ENCODE measurements at places on chromosomes 3 and 15.

GRCh38 chr3:167861649-167862048, 126.1 kb downstream of the SERPINI1 start:
- DNase-seq, result no peak

DNA sequence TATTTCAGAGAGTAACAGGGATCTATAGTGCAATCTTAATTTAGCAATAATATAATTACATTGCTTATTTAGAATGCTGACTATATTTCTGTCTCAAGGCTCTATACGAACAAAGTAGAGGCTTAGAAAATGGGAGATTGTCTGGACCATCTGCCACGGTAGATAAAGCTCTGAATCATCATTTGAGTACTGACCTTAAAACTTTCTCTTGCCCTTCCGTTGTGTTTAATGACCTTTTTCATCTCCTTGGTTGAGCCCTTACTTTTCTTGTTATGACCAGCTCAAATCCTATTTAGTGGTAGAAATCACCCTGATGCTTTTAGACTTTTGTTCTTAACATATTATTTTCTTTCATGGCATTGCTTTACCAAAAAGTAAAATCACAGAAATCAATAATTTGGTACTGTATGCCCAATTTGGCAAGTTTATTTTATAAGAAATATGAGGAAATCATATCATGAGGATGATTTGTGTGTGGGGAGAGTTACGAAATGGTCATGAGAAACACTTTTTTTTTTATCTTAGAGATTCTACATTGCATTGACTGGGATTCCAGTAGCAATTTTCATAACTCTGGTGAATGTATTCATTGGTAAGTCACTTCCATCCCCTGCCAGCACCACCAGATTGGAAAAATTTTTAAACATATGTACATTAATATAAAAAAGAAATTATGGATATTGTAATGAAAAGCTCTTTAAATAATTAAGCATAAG, 11.0 kb downstream of the NDUFB5 start:
- DNase-seq, result no peak

GRCh38 chr3:158864492-158864891, 62.6 kb downstream of the MFSD1 start:
- DNase-seq, result no peak

DNA sequence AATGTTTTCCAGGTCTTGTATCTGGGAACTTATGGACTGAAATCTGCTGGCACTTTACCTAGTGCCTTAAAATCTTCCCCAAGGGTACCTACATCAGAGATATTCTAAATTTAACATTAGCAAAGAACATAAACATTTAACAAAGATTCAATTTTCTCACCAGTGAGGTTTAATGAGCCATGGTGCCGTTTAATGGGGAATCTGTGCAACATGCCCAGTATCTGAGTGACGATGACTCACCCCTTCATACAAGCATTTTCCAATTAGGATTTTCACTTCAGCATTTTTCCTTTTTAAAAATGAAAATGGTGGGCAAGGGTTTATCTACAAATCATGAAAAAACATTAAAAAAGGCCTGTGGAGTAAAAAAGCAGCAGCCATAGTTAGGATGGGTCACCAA, 189.4 kb downstream of the SLC9A9 start:
- DNase-seq, result no peak

DNA sequence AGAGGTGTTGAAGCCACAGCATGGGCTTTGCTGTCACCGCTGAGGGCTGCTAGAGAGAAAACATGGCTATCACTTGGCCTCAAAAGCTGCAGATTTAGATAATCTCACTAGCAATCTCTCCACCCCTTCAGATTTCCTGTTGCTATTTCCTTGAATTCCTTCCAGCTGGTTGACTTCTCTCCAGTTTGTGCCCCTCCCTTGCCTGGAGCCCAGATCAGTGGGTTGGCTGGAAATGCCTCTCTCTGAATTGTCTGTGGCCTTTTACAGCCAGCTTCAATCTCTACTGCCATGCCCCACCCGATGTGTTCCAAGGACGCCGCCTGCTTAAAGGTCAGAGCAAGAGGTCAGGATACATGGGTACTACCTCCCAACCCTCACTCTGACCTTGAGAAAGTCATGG, 294.1 kb downstream of the NTRK3 start:
- DNase-seq, result no peak

GRCh38 chr3:120506828-120507774, 56.3 kb upstream of the FSTL1 start:
- peak; percentile 4 for DNase-seq

DNA sequence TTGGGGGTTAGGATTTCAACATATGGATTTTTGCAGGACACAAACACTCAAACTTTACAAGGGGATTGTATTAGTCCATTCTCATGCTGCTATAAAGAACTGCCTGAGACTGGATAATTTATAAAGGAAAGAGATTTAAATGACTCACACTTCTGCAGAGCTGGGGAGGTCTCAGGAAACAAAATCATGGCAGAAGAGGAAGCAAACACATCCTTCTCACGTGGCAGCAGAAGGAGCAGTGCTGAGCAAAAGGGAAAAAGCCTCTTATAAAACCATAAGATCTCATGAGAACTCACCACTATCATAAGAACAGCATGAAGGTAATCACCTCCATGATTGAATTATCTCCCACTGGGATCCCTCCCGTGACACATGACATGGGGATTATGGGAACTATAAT, 1183.1 kb downstream of the ZPLD1 start:
- DNase-seq, result no peak

DNA sequence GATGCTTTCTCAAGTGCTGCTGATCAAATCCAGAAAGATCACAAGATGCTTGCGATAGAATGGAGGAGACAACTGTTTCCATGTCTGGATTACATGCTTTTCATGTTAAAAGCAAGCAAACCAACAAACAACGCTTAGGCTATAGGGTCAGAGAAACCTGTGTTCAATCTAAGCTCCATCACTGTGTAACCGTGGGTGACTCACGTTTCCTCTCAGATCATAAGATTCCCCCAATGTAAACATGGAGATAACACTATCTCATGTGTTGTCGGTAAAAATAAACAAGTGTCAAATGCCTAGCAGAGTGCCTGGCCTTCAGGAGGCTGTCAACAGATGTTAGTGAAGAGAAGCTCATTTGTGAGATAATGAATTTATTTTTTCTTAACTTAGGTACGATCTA, 907.8 kb downstream of the NTRK3 start:
- no peak for DNase-seq

DNA sequence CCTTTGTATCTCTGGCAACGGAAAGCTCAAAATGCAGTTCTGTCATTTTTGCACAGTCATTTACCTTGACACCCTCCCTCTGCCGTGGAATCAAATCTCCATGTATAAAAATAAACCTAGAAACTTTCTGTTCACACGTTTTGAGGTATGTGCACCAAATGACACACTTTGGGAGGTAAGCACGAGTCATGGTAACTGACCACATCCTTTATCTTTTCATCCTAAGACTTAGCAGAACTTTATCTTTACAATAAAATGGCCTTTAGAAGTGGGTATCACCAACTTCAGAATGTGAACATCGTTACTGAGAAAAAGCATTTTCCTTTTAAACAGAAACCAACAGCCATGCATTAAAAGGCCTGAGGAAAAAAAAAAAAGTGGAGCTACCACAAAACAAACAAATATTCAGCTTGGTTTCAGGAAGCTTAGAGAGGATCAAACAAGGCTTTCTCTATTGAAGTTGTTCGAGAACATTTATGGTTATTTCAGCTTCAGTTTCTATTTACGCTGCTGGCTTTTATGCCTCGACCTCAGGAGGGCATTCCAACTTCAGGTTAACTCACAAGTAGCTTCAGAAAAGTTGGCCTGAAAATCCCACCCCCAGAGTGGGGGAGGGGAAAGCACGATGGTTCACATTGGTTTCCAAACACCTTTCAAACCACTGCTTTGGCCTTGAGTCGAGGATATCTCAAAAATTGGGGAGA, 171.1 kb upstream of the ICE2 start:
- peak; percentile 52 for DNase-seq

GRCh38 chr15:47908486-47908885, 191.2 kb downstream of the SEMA6D start:
- no peak for DNase-seq

- no peak for DNase-seq
Measured at GRCh38 chr3:107939691-107940442, 151.0 kb downstream of the CD47 start.

DNA sequence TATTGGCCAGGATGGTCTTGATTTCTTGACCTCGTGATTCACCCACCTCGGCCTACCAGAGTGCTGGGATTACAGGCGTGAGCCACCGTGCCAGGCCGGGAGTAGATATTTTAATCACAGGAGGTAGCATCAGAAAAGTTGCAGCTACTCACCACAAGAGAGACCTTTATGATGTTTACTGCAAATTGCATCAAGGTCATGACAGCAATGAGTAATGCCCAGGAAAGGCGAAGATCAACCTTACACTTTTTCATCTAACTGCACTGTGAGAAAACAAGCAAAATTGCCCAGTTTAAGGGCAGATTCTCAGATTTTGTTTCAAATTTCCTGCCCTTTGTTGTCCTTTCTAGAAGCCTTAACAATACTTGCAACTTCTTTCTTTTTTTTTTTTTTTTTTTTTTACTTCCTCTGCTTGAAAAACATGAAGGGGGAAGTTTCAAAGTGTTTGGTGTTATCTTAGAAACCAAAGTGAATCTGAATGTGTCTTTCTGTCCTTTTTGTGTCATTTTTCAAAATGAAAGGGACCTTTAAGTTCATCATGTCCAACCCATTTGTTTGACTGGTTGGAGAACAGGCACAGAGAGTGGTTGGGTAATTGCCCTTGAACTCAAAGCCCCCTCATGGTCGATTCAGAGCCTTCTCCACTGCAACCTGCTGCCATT, 25.0 kb downstream of the TGFBR2 start:
- DNase-seq, result peak; percentile 62

DNA sequence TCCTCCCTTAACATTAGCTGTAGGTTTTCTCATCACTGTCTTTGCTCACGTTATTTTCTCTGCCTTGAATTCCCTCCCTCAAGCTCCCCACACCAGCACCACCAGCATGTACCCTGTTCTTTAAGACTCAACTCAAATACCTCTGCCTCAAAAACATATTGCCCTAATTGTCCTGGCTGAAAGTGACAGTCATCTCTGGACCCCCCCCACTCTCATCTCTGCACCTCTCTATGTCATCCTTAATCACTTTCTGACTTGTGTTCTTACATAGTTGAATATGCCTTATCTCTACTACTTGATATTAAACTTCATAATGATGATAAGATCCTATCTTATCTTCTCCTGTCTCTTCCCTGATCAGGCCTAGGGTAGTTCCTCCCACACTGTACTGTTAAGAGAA, 345.2 kb upstream of the TPRG1 start:
- no peak for DNase-seq

DNA sequence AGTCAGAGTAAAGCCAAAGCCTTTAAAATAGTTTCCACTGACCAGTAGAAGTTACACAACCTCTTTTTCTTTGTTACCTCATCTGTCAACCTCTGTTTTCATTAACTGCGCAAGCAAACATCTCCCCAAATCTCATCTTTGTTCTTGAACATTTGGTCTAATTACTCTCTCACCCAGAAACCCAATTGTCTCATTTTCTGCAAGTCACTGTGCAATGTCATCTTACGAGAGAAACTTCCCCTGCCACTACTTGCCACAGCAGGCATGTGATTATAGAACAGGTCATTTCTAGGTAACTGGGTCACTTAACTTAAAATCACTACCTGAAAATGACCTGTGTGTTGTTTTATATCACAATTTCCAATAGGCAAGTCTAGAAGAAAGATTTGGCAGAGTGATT, 159.4 kb downstream of the SI start:
- DNase-seq, result no peak

DNA sequence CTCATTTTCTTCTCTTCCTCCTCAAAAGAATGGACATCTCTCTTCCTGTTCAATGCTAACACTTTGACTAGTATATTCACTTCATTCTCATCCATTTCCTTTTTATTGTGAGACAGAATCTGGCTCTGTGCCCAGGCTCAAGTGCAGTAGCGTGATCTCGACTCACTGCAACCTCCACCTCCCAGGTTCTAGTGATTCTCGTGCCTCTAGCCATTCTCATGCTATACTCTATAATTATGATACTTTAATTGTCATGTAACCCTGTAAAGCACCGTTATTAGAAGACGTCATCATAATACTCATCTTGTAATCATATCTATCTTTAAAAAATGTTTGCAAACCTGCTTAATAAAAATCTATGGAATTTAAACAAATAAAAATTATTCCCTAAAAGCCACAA, 107.0 kb downstream of the SHOX2 start:
- DNase-seq, result no peak

DNA sequence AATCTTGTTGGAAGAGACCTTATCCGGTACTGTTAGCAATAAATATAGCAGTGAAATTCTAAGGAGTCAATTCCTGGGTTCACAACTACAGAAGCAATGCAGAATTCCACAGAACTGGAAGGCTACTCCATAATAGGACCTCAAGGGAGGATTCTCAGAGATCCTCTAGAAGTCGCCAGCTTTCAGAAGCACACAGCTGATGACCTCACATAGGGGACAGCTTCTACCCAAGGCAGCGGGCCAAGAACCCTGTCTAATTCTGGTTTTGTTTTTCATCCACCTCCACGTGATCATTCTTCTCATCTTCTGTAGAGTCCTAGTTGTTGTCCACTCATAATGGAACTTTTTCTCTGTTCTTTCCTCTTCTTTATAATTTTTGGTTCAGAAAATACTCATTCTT, 99.4 kb downstream of the ERC2 start:
- DNase-seq, result no peak

DNA sequence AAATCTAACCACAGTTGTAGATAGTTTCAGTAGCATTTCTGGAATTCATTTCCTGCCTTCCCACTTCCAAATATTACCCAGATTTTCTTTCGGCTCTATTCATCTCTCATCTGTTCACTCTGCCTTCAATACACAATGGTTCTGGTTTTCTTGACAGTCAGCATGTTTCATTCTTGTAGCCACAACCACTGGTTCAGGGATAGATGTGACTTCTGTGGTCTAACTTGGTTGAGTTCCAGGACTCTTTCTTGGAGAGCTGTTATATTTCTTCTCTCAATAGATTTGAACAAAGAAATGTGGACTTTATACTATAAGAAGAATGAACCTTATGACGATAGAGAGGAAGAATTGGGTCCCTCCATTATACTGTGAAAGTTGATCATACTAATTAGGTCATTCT, 228.8 kb downstream of the NSUN3 start:
- no peak for DNase-seq

DNA sequence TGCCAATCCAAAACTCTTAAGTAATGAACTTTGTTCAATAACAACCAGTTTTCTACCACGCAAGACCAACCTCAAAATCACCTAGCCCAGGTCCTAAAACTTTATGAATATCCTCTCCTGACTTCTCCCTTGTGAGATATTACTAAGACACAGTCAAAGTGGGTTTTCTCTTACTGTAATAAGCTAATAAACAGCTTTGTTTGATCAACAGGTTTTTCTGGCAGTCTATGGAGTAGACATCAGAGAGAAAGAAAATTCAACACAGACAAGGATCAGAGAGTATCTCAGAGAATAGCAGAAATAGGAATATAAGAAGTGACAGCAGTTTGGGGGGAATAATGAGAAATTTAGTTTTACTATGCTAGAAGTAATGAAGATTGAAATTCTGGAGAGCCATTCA, 79.6 kb downstream of the NR2E3 start:
- DNase-seq, result no peak

DNA sequence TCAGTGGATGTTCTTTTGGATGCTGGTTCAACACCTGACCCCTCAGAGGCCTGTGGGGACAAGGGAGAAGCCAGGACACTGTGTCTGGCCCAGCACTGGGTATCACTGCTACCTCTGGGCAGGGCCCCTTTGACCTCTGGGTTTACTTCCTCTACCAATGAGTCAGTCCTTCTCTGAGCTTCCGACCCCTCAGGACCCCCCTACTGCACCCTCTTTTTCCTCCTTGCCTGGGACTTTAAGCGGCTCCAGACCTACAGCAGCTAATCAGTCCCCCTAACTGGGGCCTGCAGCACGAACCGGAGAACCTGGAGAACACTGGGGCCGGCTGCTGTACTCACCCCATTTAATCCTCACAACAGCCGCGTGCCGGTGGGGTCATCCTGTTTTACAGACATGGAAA, 3.8 kb downstream of the CHST14 start:
- DNase-seq, result no peak
